NCI-H1436 treated with DMSO at 0.1 percent for 48 hours (cell line): ENCODE measurements at places on chromosomes 13 and 19.
A peak's percentile ranks its signal among the peaks of the same experiment; 100 is the strongest.

DNA sequence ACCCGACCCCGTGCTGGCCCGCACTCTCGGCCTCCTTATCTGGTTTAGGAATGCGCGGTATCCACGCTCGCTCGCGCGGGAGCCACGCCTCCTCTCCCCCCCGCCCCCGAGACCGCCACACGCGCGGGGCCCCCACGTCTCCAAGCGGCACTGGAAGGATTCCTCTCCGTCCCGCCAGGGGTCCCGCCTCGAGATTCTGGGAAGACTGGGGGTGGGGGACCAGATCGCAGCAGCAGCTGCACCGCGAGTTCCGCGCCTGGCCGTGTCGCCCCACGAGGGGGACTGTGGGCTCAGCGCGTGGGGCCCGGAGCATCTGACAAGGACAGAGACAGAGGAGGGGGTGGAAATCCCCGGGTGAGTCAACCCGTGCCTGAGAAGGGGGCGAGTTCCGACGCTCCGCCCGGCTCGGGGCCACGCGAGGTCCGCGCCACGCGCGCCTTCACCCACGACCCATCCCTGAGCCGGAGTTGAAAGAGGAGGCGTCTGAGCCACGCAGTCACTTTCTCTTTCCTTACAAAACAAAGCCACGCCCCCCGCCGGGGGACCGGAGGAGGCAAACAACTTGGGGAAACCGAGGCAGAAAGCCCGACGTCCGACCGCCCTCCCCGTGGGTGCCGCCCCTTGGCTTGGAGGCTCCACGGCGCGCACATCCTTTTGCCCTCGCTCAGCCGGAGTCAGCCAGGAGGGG is 814 bp downstream of the S1PR2 start:
- no peak for DNase-seq

DNA sequence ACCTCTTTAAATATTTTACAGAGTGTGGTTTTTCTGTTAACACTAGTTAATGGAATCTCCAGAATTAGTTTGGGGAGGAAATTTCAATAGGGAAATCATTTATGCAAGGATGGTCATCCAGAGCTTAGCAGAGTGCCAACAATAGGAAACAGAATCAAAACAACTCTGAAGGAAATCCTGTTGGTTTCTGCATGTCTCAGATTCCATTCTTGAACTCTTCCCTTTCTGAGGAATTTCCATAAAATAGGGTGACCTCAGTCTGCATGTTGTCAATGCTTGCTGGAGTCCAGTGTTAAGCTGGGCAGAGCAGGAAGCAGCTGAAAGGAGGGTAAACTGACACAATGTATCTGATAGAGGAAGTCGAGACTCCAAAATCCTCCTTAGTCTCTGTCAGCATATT is 16.9 kb downstream of the CBY2 start:
- no peak for DNase-seq

DNA sequence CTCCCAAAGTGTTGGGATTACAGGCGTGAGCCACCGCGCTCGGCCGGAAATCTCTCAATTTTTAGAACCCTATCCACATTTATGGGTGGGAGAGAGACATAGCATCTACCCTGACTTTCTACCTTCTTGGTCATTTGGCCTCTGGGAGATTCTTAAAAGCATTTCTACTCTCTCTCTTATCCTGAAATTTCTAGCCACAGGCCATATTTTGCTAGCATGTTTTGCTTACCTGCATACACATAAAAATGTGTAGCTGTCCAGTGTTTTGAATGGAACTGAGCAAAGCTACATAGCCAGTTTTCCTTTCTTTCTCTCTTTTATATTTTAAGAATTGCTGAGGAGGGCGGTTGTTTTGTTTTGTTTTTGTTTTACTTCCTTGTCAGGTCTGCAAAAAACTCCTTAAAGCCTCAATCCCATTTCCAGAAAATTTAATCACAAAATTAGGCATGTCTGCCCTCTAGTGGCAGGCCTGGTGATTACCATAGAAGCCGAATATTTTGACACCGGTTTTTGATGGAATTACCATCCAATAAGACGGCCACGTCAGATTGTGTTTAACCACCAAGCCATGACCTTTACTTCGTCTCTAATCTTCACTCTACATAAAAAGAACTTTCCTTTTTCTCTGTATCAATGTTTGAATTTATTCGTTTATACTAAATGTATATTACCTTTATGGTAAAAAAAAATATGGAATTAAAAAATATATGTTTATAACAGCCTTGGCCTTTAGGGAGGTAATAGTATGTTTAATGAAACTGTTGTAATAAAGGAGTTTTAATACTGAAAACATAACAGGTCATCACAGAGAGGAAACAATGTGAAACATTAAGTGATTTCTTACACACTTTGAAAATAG is 34.4 kb upstream of the OXGR1 start:
- peak; percentile 0 for DNase-seq

DNA sequence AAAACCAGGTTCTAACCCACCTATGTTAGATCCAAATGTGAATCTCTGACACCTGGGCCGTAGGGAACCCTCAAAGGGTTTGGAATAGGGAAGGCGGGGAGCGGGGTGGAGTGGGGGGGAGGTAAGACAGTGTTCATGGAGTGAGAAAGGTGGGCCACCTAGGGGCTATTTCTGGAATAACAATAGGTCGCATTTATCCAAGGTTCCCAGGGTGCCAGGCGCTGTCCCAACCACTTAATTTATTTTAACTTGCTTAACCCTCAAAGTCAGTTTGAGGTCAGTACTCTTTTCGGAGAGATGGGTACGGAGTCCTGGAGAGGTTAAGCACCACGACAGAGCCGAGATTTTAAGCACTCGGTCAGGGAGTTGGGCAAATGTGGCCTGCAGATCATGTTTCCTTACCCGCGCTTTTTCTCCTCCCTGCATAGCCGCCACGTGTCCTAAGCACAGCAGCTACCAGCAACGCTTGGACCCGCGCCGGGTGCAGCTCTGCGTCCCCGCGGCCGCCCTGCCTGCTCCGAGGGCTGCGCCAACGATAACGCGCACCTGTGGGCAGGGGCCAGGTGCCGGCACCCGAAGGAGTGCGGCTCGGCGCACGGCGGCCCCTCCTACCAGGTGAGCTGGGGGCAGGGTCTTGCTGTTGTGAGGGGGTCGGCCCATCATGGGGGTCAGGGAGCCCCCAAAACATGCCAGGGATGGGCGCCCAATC is 25.0 kb upstream of the FXYD3 start:
- no peak for DNase-seq

DNA sequence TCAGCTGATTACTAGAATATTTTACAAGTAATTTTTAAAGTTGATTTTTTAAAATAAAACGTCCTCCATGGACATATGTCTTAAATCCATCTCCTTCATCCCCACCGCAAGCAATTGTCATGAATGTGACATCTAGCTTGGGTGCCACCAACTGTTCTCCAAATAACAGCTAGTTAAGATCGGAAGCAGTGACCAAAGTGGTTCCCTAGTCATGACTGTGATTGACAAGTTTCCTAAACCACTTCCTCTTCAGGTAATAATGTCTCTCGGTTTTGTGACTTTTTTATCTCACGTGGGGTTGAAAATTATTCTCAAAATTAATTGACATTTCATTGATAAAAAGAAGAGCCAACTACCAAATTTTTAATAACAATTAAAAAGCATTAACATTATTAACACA is 135.3 kb upstream of the MIR17HG start:
- DNase-seq = no peak

- no peak for DNase-seq
Measured at GRCh38 chr19:55647732-55648584, at the start of gene CCDC106. TSS of gene CCDC106 (plus strand) at chr19:55648212. CDS start at chr19:55649047, 835 bp downstream.

DNA sequence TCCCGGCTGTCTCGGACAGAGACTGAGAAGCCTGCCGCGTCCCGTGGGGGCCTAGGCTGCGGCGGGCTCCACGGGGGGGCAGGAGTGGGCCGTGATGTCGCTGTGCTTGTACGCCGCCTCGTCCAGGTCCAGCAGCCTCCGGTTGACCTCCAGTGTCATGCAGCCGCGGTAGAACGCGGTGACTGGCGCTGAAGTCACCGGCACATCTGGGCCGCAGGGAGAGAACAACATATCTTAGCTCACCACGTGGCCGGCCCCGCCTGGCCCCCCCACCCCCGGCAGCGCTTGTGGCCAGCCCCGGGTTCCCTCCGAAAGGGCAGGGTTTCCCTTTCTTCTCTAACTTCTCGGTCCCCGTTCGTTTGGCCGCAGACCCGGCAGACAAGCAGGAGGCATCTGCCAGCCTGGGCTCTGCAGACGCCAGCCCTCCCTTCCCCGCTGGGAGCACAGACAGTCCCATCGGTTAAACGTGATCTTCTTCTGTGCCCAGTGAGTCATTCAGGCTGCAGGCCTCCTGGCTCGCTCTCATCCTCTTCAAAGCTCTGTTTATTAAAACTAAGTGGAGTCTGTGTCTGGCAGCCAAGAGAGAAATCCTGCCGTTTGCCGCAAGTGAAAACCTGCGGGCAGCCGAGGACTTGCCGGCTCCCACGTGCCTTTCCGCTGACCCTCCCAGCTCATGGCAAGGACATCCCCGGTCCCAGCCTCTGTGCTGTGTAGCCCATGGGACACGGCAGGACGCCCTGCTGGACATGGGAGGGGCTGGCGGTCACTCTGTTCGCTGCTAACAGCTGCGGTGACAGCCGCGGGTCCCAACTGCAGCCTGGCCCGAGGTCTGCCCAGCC is 42.8 kb downstream of the GAS6 start:
- no peak for DNase-seq

DNA sequence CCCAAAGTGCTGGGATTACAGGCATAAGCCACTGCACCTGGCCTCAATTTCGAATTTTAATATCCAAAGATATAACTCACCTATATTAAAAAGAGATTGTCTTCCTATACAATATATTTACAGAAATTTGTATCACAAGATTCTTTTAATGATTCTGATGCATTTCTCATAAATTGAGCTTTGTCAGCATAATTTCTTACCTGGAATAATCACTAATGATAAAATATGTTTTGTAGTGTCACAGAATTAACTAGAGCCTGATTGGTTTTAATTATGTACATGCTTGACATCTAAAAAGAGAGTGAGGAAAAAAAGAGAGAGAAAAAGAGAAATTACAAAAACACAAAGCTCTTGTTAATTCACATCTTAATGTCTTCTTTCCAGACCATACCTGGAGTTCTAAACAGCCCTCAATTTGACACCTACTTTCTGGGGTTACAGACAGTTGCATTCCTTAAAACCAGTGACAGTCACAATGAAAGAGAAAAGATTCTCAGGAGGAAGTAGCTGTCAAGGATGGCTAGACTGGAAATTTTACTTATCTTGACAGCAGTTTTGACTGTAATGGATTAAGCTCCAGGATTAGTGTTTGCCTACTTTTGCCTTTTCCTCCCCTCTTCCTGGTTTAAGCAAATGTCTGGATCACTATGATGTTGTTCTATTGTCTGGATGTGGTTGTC is 214.4 kb downstream of the SPRY2 start:
- DNase-seq = no peak

- DNase-seq = no peak
Measured at GRCh38 chr19:17076543-17076991, 990 bp downstream of the MYO9B start.

GRCh38 chr19:55567708-55568328 is 12.8 kb downstream of the ZNF579 start:
- DNase-seq = no peak

- DNase-seq = no peak
Measured at GRCh38 chr13:20161275-20161950, 561 bp upstream of the GJA3 start.

DNA sequence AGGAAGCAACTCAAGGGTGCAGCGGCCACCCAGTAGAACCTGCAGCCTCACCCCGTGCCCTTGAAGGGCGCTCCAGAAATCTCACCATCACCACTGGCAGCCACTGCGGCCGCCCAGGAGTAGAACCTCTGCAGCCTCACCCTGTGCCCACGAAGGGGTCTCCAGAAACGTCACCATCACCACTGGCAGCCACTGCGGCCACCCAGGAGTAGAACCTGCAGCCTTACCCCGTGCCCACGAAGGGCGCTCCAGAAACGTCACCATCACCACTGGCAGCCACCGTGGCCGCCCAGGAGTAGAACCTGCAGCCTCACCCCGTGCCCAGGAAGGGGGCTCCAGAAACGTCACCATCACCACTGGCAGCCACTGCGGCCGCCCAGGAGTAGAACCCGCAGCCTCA is 336.0 kb downstream of the TEX29 start:
- no peak for DNase-seq

GRCh38 chr19:40735013-40735771 is 15.1 kb downstream of the ACTMAP start:
- no peak for DNase-seq
